ENCODE measurements at places on chromosomes 7 and 10.

DNA sequence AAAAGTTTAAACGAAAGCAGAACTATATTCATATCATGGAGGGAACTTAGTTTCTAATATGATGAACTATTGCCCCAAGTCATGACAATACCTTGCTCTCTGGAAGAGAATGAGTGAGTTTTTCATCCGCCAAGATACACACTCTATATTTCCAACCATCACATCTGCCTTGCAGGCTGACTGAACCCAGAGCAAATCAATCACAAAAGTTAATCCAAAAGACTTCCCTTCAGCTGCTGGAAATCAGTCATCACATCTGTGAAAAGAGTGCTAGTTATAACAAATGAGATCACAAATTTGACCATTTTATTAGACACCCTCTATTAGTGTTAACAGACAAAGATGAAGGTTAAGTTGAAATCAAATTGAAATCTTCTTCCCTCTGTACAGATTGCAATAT lies 261.7 kb upstream of the PRKCQ start:
- DNase-seq: no peak

- no peak for DNase-seq
Measured at GRCh38 chr10:130108934-130109604, 1.6 kb downstream of the C10orf143 start.

DNA sequence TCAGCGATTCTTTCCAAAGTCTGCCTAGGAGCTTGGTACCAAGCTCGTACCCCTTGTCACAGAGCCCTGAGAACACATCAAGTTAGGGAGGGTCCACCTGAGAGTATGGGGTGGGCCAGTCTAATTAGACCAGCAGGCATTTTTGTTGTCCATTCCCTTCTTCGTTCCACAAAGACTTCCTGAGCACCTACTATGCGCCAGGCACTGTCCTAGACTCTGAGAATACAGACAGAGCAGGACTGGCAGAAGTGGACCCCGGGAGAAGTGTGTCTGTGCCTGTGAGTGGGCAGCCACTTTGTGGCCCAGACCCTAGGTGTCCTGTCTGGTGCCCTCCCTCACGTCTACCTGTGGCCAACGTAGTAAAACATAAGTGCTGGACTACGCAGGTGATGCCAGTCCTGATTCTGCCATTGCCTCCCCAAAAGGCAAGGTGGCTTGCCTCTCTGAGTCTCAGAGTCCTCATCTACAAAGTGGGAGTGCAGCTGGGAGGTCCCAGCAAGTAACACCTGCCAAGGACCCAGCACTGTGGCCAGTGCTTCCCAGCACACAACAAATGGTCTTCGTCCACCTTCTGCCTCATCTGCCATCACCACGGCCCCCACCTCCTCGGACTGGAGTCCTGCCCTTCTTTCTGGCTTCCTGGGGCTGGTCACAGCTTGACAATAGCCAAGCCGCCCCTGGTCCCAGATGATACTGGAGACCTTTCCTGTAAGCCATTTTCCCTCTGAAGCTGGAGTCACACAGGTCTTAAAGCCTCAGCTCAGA lies 54.3 kb upstream of the DUSP5 start:
- DNase-seq: no peak

GRCh38 chr7:133186060-133186459 lies 66.8 kb upstream of the EXOC4 start:
- no peak for DNase-seq

- peak; percentile 86 for DNase-seq
Measured at GRCh38 chr10:103637927-103638557, 144.5 kb downstream of the NEURL1 start.

GRCh38 chr7:142529591-142529990 lies 219.7 kb upstream of the PRSS1 start:
- DNase-seq: no peak
